Renal cortex interstitium (tissue), 15 donors: ENCODE measurements at places on chromosomes 1 and 21.

- no peak for DNase-seq
These were observed 188.6 kb downstream of the GREM2 start for GRCh38 chr1:240423246-240423924.

GRCh38 chr1:47870946-47871676 lies 126.1 kb downstream of the TRABD2B start:
- DNase-seq: no peak

DNA sequence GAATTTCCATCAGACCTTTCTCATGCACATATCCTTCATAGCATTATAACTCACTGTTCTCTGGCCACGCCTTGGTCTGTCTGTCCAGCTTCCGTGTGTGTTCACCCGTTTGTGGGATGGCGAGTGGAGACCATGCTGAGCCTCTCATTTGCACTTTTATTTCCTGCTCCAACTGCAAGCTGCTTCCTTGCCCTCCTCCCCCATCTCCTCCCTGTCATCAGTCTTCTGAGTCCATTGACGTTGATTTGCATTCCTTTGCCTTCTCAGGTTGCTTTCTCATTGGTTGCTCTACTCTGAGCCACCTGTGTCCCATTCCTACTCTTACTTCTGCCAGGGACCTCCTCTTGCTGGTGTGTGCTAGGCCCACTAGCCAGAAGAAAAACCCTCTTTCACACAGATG lies 146.4 kb downstream of the NOS1AP start:
- DNase-seq: peak; percentile 46

- DNase-seq: no peak
These were observed 5.2 kb downstream of the CCN1 start for GRCh38 chr1:85585799-85586198.

- DNase-seq: peak; percentile 97
These were observed 73.3 kb downstream of the MRPL37 start for GRCh38 chr1:54273092-54273794.

GRCh38 chr1:181483285-181484195 lies at the start of gene CACNA1E:
TSS of gene CACNA1E (plus strand) at chr1:181483517. CDS start at chr1:181483745, 228 bp downstream.
- no peak for DNase-seq

- DNase-seq: no peak
These were observed 94.7 kb downstream of the LIPI start for GRCh38 chr21:14116080-14116481.

- no peak for DNase-seq
These were observed 168.5 kb upstream of the IRF2BP2 start for GRCh38 chr1:234778221-234779159.

DNA sequence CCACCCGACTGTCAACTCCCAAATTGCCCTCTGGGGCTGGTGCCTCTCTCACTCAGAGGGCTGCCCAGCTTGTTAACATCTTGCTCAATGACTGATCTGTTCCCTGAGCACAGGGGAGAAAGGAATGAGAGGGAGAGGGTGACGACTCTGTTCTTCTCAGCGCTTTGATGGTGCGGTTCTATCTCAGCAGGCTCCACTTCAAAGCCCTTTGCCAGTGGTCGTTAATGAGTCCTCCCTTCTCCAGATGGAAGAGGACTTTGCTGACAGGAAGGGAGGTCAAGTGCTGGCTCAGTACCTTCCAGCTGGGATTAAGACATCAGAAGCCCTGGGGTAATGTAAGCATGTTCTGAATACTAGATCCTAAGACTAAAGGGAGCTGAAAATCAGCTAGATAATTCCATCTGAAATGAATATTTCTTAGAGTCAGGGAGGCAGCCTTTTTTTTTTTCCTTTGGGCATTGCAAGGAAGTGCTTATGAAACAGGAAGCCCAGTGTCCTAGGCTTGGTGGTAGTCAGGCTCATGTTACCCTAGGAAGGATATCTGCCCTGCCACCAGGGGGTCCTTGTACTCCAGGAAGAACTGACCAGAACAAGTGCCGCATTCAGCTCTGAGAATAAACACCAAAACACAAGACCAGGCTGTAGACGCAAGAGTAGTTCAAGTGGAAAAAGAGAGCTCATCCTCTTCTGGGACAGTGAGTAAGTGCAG lies 4.7 kb downstream of the FMOD start:
- no peak for DNase-seq

DNA sequence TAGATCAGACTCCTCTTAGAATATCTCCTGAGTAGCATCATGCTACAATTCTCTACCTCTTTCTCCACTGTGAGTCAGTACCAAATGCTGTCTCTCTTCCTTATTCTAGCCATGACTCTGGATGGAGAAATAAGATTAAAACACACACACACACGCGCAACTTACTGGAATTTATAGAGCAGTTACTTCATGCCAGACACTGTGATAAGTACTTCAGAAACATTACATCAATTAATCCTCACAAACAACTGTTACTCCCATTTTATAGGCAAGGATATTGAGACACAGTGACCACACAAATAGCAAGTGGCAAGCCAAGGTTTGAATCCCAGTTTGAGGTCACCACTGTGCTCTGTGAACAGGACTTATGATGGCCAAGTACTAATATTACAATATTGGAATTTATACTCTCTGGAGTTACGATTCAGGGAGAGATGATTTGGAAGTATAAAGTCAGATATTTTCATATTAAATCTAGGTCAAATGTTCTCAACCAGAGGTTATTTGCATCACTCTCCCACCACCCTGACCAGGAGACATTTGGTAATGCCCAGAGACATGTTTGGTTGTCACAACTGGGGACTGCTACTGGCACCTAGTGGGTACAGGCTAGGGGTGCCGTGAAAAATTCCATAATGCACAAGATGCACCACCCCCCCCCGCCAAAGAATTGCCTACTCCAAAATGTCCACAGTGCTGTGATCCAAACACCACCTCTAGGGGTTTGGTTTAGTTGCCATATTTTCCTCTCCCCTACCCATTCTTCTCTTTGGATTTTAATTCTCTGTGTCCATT lies 221.6 kb downstream of the LTN1 start:
- no peak for DNase-seq

GRCh38 chr1:205942631-205943159 lies 561 bp downstream of the SLC26A9 start:
- no peak for DNase-seq

- DNase-seq: no peak
These were observed 1.2 kb upstream of the SLC25A34 start for GRCh38 chr1:15734901-15735300.

GRCh38 chr1:237139732-237140131 lies 97.7 kb downstream of the RYR2 start:
- DNase-seq: no peak

GRCh38 chr1:231896806-231897205 lies 270.2 kb downstream of the DISC1 start:
- DNase-seq: no peak

GRCh38 chr1:224251741-224252146 lies 68.7 kb downstream of the DEGS1 start:
- DNase-seq: no peak

- DNase-seq: no peak
These were observed 76.5 kb downstream of the CNST start for GRCh38 chr1:246642719-246643118.

DNA sequence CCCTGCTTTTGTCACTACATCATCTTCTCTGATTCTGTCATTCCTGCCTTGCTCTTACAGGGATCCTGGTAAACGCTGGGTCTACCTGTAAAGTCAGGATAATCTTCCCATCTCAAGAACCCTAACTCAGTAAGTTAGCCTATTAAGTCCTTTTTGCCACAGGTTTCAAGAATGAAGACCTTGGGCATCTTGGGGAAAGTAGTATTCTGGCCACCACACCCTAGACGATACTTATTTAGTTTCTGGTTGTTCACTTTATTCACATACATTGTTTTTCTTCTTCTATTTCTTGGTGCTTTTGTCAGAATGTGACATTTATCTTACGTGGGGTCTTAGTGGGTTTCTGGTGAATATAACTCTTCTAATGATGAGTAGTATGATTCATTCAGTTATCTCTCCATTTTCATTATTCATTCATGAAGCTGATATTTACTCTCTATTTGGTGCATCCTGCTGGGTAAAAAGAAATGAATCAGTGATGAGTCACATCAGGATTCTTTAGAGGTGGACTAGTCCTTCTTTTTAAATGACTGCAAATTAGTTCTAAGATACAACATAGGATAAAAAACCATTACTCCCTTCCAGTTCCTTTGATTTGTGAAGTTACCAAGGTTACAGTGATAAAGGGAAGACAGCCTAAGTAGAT lies 514.4 kb upstream of the B3GALT2 start:
- DNase-seq: no peak

GRCh38 chr1:97174039-97174704 lies 452.6 kb downstream of the PTBP2 start:
- no peak for DNase-seq

GRCh38 chr1:109621379-109622136 lies 1.9 kb downstream of the AMPD2 start:
- no peak for DNase-seq
